ENCODE measurements at places on chromosomes 1 and 21. TPM values are rescaled to one million over a fixed set of nuclear protein-coding genes. Genes with fewer than 3 reads are reported as not detected.

GRCh38 chr1:232273011-232273410 lies 356.9 kb downstream of the SIPA1L2 start:
- DNase-seq: no peak

DNA sequence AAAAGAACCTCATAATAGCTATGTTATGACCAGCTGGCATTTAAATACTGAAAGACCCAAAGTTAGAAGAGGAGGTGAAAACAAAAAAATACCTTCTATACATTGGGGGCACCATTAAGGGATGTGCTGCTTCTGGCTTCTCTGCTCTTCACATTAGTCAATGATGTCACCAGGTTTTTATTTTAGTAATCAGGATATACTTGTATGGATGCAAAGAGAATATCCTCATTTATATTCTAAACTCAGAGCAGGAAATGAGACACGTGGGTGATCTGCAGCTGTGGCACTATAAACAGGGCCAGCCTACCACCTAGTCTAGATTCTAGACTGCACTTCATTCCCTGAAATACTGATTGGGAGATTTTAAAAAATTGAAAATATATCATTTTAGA lies 51.2 kb downstream of the WLS start:
- no peak for DNase-seq

GRCh38 chr1:168340781-168341482 lies 60.3 kb downstream of the TBX19 start:
- no peak for DNase-seq

DNA sequence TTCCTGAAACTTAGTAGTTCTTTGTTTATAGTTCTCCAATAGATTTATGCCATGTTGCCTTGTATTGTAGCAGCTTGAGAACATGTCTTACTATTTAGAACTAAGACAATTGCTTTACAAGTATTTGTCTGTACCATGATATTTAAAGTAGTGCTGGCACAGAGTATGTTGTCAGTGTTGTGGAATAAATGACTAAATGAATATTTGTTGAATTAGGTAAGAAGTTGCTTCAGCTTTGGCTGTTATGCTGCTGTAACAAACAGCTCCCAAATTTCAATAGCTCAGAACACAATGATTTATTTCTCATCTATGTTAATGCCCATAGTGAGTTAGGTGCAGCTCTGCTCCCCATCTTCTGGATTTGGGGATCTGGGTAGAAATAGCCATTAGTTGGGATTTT lies 90.2 kb upstream of the VCAM1 start:
- DNase-seq: no peak

- no peak for DNase-seq
Observed at GRCh38 chr1:27428316-27429028, 36.0 kb downstream of the GPR3 start.

- no peak for DNase-seq
Observed at GRCh38 chr1:36183309-36183856, 27.4 kb downstream of the MAP7D1 start.

DNA sequence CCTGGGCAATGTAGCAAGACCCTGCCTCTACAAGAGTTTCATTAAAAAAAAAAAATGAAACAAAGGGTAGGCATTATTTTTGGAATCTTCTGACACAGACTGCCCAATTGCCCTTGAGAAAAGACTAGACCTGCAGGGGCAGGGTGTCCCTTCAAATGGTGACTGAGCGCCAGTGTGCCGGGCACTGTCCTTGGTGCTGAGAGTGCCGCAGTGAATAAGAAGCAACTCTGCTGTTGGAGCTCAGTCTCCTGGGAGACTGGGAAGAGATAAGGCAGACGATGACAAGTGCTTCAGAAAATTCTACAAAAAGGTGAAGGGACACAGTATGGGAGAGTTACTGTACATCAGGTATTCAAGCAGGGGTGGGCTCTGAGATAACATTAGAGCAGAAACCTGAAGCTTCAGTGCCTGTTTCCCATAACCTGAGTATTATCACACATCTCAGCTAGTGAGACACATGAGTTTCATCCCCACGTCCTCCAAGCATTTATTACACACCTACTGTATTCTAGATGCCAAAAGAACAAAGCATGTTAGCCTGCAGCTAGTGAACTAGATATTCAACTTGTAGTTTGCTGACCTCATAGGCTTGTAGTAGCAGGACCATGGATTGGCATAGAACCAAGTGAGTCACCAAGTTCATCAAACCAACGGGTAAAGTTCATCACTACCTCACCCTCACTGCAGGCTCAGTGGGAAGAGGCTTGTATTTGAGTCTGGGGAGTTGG lies 18.4 kb upstream of the RPL11 start:
- peak; percentile 17 for DNase-seq

DNA sequence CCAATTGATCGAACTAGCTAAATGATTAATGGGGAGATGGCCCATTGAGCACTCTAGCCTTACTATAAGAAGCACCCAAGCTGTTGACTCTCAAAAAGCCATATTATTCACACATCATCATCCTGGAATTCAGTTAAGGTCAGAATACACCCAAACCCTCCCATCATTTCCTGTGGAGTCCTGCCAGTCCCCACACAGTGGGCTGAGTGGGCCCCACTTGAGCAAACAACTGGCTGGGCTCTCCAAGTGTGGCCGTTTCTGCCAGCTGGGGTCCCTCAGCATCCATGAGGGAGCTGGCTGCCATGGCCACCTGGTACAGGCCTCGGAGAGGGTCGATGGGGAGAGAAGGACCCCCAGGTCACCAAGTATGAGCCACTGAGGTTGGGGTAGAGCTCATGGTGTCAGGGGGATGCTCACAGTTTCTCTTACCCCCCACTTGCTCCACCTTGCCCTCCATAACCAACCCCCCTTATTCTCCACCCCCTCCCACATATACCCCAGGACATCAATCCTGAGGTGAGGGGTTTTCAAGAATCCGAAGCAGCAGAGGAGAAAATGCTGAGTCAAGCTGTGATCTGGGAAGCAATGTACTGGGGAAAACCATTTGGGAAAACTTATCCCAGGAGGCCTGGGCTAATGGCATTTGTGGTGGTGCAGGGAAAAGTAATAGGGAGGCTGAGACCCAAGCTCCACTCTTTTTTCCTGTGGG lies 60.3 kb downstream of the UBE2T start:
- DNase-seq: no peak

- no peak for DNase-seq
Observed at GRCh38 chr1:87942165-87942564, 613.5 kb downstream of the LMO4 start.

- peak; percentile 75 for DNase-seq
Observed at GRCh38 chr1:168225476-168226190, at the start of gene SFT2D2. TSS of gene SFT2D2 (plus strand) at chr1:168226004. CDS start at chr1:168226080, 76 bp downstream.

GRCh38 chr21:34890724-34891612 lies 158.1 kb downstream of the RUNX1 start:
- peak; percentile 42 for DNase-seq

DNA sequence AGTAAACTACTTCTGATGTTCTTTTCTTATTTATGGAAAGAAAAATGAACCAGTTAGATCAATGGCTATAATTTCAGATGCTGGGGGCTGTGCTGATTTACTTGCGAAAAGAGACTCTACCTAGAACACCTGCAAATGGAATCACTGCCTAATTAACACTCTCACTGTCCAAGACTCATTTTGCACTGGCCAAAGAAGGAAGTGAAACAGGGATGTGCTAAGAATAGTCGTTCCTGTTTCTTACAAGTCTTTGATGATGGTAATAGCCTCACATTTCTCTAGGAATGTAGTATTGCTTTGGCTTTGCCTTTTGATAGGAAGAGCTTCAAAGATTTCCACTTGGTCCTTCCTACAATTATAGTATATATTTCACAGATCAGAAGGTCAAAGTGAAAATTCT lies 12.7 kb upstream of the TSNAX start:
- no peak for DNase-seq

- no peak for DNase-seq
Observed at GRCh38 chr1:221381910-221382623, 359.8 kb downstream of the DUSP10 start.

DNA sequence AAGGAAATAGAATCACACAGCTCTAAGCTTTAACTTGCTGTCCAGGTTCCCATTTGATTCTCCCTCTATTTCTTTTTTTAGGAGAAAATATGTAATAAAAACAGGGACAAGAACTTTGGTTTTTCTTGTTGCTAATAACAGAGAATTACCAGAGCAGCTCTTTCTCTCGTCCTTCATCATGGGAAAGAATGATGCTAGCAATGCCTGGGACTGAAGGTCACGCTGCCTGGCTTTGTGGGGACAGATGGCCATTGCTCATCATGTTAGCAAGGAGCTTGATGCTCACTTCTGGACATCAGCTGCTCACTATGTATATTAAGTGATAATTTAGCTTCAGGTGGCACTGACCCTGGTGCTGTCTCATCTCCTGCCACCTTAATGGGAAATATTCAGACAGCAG lies 77.3 kb upstream of the AKT3 start:
- no peak for DNase-seq

DNA sequence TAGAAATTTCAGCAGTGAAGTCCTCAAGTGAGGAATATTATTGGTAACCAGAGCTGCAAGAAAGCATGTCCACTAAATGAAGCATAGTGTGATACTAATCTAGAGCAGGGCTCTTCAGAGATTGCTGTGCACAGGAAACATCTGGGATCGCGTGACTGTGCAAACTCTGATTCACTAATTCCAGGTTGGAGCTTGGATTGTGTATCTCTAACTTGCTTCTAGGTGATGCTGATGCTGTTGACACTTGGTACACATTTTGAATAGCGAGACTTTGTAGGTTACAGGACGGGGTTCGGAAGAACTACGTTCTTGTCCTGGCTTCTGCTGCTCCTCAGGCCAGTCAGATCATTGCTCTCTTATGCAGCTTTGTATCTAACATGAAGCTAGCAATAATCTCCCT lies 66.5 kb downstream of the PRRX1 start:
- no peak for DNase-seq

- no peak for DNase-seq
Observed at GRCh38 chr21:45304945-45305344, 17.2 kb upstream of the POFUT2 start.

GRCh38 chr1:50251702-50252101 lies 143.0 kb downstream of the ELAVL4 start:
- DNase-seq: no peak

NADK gene
- polyA plus RNA-seq: 55.6 TPM

CFHR4 gene
- polyA plus RNA-seq: not detected

ASAP3 gene
- polyA plus RNA-seq: 52.2 TPM

NTPCR gene
- 39.5 TPM for polyA plus RNA-seq

EXO1 gene
- 11.9 TPM for polyA plus RNA-seq

SLC44A3 gene
- polyA plus RNA-seq: 4.6 TPM

ACKR1 gene
- not detected for polyA plus RNA-seq

ANKRD65 gene
- polyA plus RNA-seq: 14.2 TPM

SPATA1 gene
- polyA plus RNA-seq: 1.1 TPM

CAPN9 gene
- 0.80 TPM for polyA plus RNA-seq

L1TD1 gene
- 1.7 TPM for polyA plus RNA-seq

ORC1 gene
- 4.5 TPM for polyA plus RNA-seq

FCAMR gene
- polyA plus RNA-seq: not detected
